ENCODE measurements at places on chromosomes 2 and 18. TPM values are rescaled to one million over a fixed set of nuclear protein-coding genes. Genes with fewer than 3 reads are reported as not detected.

- no peak for DNase-seq
Observed at GRCh38 chr2:158772306-158773078, 22.6 kb upstream of the DAPL1 start.

- DNase-seq, result no peak
Observed at GRCh38 chr2:55901941-55902340, 21.6 kb downstream of the EFEMP1 start.

DNA sequence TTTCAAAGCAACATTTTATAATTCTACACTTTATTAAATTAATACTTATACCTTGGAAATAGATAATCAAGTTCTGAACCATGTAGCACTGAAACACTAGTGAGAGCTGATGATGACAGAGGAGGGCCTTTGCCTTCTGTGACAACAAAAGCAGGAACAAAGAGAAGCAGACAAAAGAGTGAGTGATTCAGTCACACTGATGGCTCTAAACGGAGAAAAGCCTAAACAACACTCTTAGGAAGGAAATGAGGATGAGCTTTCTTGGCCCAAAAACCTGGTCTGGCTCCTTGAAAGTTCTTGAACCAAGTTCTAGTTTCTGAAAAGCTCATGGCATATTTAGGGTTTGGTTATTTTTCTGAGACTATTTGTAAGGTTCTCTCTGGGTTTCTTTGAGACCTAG lies 271.9 kb downstream of the DPP10 start:
- no peak for DNase-seq

GRCh38 chr18:66160007-66160406 lies 409.2 kb downstream of the CDH7 start:
- DNase-seq, result no peak

- DNase-seq, result no peak
Observed at GRCh38 chr2:70888366-70888922, 47.3 kb upstream of the ATP6V1B1 start.

- no peak for DNase-seq
Observed at GRCh38 chr2:159713631-159714246, 1.4 kb downstream of the MARCHF7 start.

DNA sequence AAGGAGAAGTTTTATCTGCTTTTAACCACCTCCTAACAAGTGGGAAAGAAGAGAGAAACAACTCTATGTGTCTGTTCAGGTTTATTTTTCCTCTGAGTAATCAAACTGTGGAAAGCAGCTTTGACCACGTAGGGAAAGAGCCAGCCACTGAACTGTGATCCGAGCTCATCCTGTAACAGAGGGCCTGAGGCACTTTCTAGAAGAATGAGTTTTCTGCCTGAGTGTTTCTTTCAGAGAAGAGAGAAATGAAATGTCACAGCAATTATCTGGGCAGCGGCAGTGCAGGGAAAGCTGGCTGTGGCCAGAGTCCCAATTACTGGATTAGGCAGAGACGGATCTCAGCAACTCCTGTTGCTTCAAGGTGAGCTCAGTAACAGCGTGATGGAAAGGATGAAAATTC lies 151.9 kb downstream of the CD226 start:
- no peak for DNase-seq

- DNase-seq, result no peak
Observed at GRCh38 chr2:5546181-5546580, 146.0 kb upstream of the SOX11 start.

GRCh38 chr18:44778788-44779187 lies 98.1 kb downstream of the SETBP1 start:
- no peak for DNase-seq

- no peak for DNase-seq
Observed at GRCh38 chr18:63444580-63444979, 22.3 kb upstream of the VPS4B start.

DNA sequence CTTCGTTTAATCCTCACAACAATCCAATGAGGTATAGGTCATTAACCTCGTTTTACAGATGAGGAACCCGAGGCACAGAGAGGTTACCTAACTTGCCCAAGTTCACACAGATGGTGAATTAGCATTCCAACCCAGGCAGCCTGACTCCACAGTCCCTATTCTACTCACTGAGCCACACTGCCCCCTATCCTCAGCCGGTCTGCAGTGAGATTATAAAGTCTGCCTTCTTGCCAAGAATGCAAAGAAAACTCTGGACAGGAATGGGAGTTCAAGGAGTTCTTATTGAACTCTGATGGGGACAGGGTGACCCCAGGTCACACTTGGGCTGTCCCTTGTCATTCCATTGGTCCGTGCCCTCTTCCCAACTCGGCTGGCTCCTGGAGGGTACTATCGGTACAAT lies 118.1 kb upstream of the MSH6 start:
- no peak for DNase-seq

- no peak for DNase-seq
Observed at GRCh38 chr2:47799031-47799609, 16.2 kb downstream of the MSH6 start.

- DNase-seq, result no peak
Observed at GRCh38 chr2:197264332-197264731, 46.2 kb downstream of the ANKRD44 start.

- DNase-seq, result peak; percentile 59
Observed at GRCh38 chr2:227870710-227871374, 589 bp upstream of the DAW1 start.

- DNase-seq, result no peak
Observed at GRCh38 chr18:58101291-58101794, 57.3 kb downstream of the NEDD4L start.

- no peak for DNase-seq
Observed at GRCh38 chr2:238021327-238021726, 39.5 kb upstream of the SCLY start.

DNA sequence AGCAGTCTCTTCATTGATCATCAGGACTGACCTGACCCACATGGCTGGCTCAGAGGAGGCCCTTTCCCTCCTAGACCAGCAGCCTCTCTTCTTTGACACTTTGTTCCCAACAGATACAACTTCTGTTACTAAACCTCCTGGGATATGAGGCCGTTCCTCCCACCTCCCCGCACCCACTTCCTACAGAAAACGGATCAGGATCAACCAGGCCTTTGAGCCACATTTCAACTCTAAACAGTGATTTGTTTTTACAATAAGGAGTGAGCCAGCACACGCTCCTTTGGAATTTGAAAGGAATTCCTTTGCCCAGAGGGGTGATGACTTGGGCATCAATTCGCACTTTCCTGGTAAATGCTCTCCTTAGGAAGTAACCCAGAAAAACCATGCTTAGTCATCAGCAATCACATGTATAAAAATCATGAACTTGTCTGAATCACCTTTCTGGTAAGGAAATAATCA lies 180.4 kb downstream of the FAM124B start:
- peak; percentile 92 for DNase-seq

DNA sequence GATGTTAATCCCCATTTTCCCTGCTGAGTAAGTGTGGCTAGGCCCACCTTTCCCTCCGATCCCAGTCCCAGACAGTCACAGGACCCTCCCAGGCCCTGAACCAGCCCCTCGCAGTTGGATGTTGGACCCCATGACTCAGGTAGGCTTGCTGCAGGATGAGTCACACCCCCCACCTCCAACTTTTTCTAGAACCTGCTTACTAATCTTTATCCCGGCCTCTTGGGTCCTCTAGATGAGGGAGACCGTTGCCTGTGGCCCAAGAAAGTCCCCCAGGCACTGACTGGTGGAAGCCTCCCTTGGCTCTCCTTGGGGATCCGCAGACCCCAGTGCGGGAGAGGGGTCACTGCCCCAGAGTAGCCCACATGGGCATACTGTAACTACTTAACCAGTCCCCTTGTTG lies 98.5 kb downstream of the SMAD7 start:
- DNase-seq, result no peak

DNA sequence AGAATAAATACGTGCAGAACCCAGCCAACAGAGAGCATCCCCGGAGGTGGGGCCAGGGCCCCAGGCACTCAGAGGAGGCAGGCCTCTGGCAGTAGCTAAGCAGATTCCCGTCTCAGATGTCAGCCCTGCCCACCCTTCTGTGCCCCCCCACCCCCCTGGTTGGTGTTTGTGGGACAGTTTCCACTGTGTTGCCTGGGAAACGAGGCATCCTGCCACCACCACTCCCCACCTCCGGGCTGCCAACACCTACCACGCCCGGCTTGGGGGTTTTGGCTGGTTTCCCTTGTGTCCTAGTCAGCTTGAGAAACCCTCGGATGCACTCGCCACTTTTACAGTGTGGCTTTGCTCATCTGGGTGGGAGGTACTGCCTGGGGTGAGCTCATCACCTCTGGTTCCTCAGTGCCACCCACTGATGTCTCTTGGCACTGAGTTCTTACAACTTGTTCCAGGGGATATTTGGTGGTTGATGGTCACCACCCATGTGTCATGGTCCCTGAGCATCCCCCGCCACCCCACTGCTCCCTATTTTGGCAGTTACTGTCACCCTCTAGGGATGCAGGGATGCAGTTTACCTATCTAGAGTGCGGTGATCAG lies 72.4 kb upstream of the YWHAQ start:
- peak; percentile 97 for DNase-seq

GRCh38 chr18:11146238-11146946 lies 3.0 kb downstream of the PIEZO2 start:
- DNase-seq, result no peak

DNA sequence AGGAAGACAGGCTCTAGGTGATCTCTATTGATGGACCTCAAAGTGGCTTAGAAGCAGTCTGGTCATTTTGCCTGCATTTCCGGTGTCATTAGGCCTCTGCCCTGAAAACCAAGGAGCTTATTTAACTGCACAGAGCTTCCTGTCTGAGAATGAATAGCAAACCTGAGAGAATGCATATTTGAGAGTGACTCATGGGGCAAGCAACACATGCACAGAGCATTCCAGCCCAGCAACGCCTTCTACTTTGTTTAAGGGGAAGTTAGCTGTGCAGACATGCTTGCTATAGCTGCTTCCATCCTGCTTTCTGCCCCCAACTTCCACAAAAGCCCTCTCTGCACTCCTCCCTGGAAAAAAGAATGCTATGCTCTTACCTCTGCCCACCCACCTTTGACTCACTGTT lies 232.8 kb downstream of the GRB14 start:
- peak; percentile 64 for DNase-seq

DNA sequence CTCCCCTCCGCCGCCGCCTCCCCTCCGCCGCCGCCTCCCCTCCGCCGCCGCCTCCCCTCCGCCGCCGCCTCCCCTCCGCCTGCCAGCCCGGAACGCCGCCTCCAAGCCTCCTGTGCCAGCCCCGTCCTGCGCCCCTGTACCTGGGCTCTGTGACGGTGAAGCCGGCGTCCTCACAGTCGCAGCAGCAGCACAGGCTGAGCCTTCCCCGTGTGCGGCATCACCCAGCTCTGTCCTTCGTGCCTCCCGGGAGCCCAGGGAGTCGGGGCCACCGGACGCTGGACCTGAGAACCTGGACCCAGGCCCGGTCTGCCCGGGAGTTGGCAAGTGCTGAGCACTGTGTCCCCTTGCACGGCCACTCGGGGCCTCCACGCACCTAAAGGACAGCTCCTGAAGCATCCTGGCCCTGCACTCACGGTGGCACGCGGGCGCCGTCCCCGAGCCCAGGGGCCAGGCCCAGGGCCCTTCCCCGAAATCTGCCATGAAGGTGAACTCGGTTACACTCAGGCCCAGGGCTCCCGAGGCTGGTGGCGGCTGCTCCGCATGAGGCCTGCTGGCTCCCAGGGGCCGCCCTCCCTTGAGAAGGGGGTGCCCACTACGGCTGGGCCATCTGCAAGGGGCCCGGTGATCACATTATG lies 32.9 kb downstream of the RTP5 start:
- no peak for DNase-seq

GRCh38 chr2:237968048-237968862 lies 1.4 kb downstream of the UBE2F start:
- peak; percentile 31 for DNase-seq

GRCh38 chr2:120347396-120348060 lies 1.6 kb downstream of the INHBB start:
- DNase-seq, result no peak

- DNase-seq, result peak; percentile 41
Observed at GRCh38 chr2:4914551-4914950, 777.6 kb upstream of the SOX11 start.

DNA sequence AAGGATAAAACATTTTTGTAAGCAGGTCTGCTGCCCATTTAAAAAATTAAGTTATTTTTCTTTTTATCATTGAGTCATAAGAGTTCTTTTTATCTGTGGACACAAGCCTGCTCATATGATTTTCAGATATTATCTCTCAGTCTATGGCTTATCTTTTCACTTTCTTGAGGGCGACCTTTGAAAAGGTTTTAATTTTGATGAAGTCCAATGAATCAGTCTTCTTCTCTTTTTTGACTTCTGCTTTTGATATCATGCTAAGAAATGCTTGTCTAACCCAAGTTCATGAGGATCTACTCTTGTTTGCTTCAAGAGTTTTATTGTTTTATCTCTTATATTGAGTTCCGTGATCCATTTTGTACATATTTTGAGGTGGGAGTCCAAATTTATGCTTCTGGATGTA lies 36.5 kb downstream of the PSMD14 start:
- no peak for DNase-seq

DNA sequence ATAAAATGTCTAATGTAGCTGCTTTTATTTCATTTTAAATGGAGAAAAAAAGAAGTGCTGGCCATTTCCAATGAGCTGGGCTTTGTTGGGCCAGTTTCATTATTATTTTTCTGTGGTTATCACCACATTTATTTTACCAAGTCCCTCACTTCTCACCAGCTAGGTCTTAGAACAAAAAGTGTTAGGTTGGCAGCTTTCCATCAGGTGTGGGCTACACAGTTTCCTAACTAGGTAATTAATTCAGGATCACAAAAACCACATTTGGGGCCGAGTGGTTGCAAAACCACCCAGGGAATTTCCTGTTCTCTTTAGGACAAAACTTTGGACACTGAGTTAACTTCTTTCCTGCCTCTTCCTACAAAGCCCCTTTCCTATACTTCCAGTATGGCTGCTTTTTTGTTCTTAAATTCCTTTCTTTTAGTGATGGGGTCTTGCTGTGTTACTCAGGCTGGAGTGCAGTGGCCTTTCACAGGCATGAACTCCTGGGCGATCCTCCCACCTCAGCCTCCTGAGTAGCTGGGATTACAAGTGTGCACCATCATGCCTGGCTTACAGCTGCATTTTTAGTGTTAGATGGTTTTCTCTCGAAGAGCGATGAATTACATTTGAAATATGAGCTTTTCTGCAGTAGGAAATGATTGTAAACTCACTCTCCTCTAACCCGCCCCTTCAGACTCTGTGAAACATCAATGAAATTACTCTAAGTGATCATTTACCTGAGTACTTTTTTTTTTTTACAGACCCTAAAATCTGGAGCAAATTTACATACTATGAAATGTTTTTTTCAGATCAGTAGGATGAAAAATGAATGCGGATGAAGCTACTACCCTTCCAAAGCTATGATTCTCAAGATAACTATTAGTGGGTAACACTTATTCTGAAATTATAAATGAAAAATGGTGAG lies 2.6 kb upstream of the ZFP36L2 start:
- no peak for DNase-seq

Gene C2orf15
- polyA plus RNA-seq, result 1.3 TPM

Gene NYAP2
- 0.01 TPM for polyA plus RNA-seq

Gene C1QL2
- not detected for polyA plus RNA-seq

Gene GAREM1
- polyA plus RNA-seq, result 1.0 TPM

Gene ATG9A
- polyA plus RNA-seq, result 34.6 TPM

Gene BCL11A
- 0.12 TPM for polyA plus RNA-seq

Gene GYPC
- polyA plus RNA-seq, result not detected

Gene MARCHF4
- polyA plus RNA-seq, result 10.1 TPM

Gene CRYGD
- not detected for polyA plus RNA-seq

Gene HES6
- 6.1 TPM for polyA plus RNA-seq

Gene MAL
- polyA plus RNA-seq, result not detected

Gene RELCH
- polyA plus RNA-seq, result 13.5 TPM

Gene PROM2
- 0.04 TPM for polyA plus RNA-seq

Gene MALL
- 115 TPM for polyA plus RNA-seq

Gene C2orf80
- polyA plus RNA-seq, result not detected

All from A549 (cell line).